ENCODE measurements at places on chromosomes 7 and 10. TPM values are rescaled to one million over a fixed set of nuclear protein-coding genes. Genes with fewer than 3 reads are reported as not detected.

RELN gene
- total RNA-seq, result 0.01 TPM

GPR26 gene
- not detected for total RNA-seq

KCNH2 gene
- 0.38 TPM for total RNA-seq

HMX2 gene
- total RNA-seq, result 0.13 TPM

PNLIPRP1 gene
- not detected for total RNA-seq

SLC29A3 gene
- total RNA-seq, result 15.8 TPM

CH25H gene
- total RNA-seq, result not detected

ATP6V0E2 gene
- total RNA-seq, result 68.8 TPM

ALOX5 gene
- total RNA-seq, result 0.24 TPM

IKZF1 gene
- not detected for total RNA-seq

OR2A12 gene
- total RNA-seq, result not detected

SEMA3C gene
- total RNA-seq, result 62.4 TPM

DNA2 gene
- total RNA-seq, result 9.7 TPM

NUTM2A gene
- total RNA-seq, result 0.14 TPM

FGL2 gene
- not detected for total RNA-seq

CLIP2 gene
- 20.7 TPM for total RNA-seq

DDX50 gene
- 44.6 TPM for total RNA-seq

HOXA10 gene
- 6.8 TPM for total RNA-seq

HOXA1 gene
- total RNA-seq, result 2.5 TPM

NKX6-2 gene
- total RNA-seq, result 0.27 TPM

Data from A549 treated with CORT108297 at 1 μM for 4 hours (cell line).